Muscle of back (tissue), 13 donors: ENCODE measurements at places on chromosomes 5 and 9. TPM values are rescaled to one million over a fixed set of nuclear protein-coding genes. Genes with fewer than 3 reads are reported as not detected.

Gene SPARC
- polyA plus RNA-seq, result 5,403 TPM

Gene MARCOL
- polyA plus RNA-seq, result not detected

Gene DPYSL3
- polyA plus RNA-seq, result 95.6 TPM

Gene F2RL2
- 1.9 TPM for polyA plus RNA-seq

Gene ARHGEF37
- 3.5 TPM for polyA plus RNA-seq

Gene EQTN
- not detected for polyA plus RNA-seq

- no peak for DNase-seq
Observed at GRCh38 chr5:179542170-179542569, 8.2 kb upstream of the RUFY1 start.

GRCh38 chr5:32984851-32985610 lies 273.9 kb downstream of the NPR3 start:
- DNase-seq, result no peak

GRCh38 chr5:162487528-162488525 lies 420.3 kb downstream of the GABRG2 start:
- DNase-seq, result no peak

GRCh38 chr5:34022121-34022705 lies 14.4 kb upstream of the AMACR start:
- peak; percentile 54 for DNase-seq
